Stimulated activated CD4-positive, alpha-beta T cell treated with anti-CD3 and anti-CD28 coated beads, Interleukin-15, amount 100 ng/mL, for 48 hours (primary cell): ENCODE measurements at places on chromosomes 2 and 18.

DNA sequence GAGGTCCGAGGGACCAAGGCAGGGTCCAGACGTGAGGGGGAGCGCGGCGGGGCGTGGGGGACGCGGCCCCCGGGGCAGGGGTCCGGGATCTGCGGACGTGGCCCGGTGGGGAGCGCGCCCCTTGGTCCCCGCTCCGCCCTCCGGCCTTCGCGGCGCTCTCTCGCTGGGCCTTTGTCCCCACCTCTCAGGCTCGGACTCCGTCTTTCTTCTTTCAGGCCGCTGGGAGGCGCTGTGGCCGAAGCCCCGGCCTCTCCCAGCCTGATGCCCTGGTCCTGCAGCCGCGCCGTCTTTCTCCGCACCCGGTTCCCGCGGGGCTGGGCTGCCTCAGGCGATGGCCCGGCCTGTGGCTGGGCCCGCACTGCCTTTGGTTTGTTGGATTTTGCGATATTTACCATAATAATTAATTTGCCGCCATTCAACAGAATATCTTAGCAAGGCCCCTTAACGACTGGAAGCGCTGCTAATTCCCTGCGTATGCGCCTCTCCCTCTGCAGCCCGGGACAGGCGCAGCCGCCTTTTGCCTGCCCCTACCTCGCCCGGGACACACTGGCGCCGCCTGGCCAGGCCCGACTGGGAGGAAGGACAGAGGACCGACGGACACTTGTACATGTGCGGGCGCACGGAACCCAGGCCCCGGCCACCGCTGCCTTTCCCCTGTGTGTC, 10.8 kb downstream of the SIX3 start:
- no peak for DNase-seq

DNA sequence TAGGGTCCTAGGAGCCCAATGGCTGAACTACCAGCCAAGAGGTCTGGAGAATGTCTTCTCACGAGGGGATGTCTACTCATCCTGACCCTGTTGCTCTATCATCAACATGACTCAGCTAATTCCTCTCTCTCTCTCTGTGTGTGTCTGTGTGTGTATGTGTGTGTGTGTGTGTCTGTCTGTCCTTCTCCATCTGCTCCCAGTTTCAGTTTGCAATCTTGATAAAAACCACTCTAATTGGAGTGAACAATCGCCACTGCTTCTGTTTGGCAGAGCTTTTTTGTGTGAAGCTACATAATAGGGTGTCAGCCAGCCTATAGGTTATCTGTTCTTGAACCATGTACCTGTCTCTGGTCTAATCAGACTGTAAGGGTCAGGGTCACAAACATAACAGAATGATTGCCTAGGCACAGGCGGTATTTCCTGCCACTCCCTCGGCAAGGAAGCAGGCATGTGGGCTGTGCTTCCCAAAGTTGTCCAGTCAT, 219.8 kb downstream of the SH3BP4 start:
- DNase-seq = no peak

DNA sequence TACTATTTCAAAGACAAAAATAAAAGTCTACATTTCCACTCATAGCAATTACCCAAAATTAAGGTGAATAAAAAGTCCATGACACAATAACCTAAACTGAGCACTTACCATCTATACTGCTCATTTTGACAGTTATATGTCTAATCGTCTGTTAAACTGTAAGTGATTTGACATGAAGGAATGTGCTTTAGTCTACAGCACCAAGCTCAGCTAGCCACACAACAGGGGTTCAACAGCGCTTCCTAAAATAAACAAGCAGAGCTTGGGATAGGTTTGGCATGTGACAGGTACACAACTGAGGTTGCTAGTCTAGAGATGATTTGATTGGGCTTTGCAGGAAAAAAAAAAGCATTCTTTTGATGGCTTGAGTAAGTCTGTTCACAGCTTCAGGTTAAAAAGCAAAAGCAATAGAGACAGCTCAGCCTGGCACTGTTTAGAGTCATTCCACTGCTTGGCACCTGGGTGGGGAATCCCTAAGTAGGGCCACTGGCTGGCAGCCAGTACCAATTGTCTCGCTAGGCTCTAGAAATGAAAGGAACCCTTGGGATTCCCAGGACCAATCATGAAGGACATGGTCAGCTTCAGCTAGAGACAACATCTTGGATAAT, 78.6 kb downstream of the BARD1 start:
- DNase-seq = no peak

- DNase-seq = no peak
Measured at GRCh38 chr2:172513524-172513900, 42.4 kb upstream of the PDK1 start.

GRCh38 chr2:32991091-32991845, 44.5 kb downstream of the LTBP1 start:
- no peak for DNase-seq

DNA sequence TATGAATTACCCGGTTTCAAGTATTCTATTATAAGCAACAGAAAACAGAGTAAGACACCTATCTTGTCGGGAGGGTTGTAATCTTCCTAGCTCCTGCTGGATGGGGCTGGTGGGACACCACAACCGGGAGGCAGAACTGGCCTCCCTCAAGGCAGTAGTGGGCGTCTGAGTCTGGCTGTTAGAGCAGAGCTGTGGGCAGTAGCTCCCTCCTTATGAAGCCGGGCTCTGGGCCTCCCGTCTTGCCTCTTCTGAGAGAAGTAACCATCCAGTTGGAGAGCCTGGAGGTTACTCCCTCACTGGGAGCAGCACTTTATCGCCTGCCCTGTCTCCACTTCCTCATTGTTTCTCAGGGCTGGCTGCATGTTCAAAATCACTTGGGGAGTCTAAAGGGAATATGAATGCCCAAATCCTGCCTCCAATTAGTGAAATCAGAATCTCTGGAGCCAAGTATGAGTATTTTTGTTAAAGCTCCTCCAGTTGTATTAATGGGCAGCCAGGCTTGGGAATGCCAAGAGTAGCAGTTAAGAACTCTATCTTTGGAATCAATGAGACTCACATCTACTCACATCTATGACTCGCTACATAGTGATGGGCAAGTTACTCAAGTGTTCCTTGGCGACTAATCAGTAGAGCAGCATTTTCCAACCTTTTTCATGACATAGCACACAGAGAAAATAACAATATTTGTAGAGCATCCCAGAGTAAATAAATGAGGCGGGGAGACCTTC, 27.3 kb upstream of the NRP2 start:
- DNase-seq = no peak

DNA sequence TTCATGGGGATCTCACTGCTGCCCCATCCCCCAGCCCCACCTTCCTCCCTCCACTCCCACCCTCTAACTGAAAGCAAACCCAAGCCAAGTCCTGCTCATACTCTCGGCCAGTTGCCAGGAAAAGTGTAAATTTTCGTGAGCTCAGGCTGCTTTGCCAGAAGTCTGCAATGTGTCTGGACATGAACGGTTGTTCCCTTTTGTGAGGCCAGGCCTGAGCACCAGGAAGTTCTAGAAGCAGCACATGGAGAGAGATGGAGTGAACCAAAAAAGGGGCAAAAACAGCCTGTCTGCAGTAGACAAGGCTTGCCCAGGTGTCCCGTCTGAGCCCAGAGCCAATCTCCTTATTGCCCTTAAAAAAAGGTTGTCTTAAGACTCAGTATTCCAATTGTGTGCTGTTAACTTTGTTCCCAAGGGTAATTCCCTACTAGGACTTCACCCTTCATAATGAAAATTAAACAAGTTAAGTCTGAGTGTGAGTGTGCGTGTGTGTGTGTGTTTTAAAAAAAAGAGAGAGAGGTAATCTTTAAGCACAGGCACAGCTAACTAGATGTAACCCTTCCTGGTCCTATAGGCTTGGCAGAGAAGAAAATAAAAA, 247.1 kb downstream of the BCL11A start:
- DNase-seq = no peak

DNA sequence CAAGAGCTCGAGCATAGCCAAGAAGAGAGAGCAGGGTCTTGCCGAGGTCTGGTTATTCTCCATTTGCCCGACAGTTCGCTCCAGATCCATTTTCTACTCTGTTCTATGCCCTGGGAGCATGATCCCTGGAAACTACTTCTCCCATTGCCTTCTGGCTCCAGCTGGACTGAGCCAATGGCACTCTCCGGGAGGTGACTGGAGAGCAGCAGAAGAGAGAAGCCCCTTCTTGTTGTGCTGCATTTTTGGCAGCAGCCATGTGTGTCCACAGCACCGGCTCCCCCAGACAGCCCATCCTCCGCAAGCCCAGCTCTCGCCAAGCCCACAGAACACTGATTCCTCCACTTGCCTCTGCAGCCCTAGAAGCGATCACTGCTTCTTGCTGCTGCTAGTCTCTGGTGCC, 345.5 kb downstream of the TNS1 start:
- no peak for DNase-seq

- no peak for DNase-seq
Measured at GRCh38 chr2:28624793-28625701, 126.6 kb upstream of the PPP1CB start.

DNA sequence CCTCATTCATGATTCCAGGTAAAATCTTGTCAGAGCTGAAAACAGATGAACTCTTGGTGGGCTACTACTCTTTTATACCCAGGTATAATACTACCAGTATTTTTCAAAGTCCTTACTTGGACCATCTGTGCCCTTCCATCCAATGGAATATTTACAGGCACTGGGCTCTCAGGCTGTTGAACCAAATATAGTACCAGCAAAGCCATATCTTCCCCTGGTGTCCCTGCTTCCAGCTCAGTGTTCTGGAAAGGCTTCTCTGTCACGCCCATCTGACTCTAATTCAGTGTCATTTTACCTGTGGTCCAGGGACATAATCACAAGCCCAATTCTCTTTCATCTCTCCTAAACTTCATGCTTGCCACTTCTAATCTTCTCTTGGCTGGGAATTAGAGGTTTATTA, 119.2 kb upstream of the STK17B start:
- DNase-seq = no peak

- no peak for DNase-seq
Measured at GRCh38 chr18:23356915-23357601, 96.0 kb upstream of the RIOK3 start.

DNA sequence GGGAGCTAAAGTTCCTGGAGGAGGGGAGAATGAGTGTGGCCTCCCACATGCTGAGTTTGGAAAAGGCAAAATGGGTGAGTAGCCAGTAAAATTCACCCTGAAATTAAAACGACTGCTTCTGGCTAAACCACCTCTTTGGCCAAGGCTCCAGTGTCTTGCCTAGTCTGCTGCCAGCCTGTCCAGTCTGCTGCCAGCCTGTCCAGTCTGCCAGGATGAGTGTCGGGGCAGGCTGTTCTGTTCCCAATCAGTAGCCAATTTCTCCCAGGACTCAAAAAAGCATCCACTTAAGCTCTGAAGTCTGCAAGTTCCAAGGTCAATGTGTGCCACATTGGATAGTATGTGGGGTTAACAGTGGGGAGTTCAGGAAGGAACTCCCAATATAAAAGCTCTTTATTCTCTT, 134.6 kb upstream of the KLHL29 start:
- DNase-seq = no peak

GRCh38 chr2:10398496-10398895, 49.6 kb downstream of the ODC1 start:
- no peak for DNase-seq

- DNase-seq = no peak
Measured at GRCh38 chr18:2303517-2304238, 267.6 kb downstream of the METTL4 start.
